ENCODE measurements at places on chromosomes 11 and 22. TPM values are rescaled to one million over a fixed set of nuclear protein-coding genes. Genes with fewer than 3 reads are reported as not detected.

GRCh38 chr11:34226210-34226609, 120.8 kb downstream of the NAT10 start:
- H3K27ac ChIP-seq: no peak overlapping the region
- H3K4me3 ChIP-seq: no peak overlapping the region
- DNase-seq: no peak
- peaks cover 13% of the 10 kb centered on the region for H3K4me1 ChIP-seq
- H3K36me3 ChIP-seq: no peaks in the 10 kb centered on the region

DNA sequence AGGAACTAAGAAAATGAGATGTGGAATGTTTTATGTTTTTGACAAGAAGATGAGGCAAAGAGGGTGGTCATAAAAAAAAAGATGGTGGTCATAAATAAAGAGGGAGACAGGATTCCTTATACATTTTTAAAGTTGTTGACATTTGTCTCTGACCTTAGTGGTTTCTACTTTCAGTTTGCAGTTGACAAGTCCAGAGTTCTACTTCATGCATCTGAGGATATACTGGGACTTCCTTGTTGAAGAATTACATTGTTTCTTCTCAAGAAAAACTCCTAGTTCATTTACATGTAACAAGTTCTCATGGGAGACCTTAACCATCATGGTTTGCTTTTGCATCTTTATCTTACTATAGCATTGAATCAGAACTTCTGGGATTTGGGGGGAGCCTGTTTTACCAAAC, 1.2 kb downstream of the OR6X1 start:
- H3K4me1 ChIP-seq: no peaks in the 10 kb centered on the region
- no peaks in the 10 kb centered on the region for H3K36me3 ChIP-seq

GRCh38 chr11:66866511-66866986, 9.7 kb downstream of the LRFN4 start:
- no peak for DNase-seq
- H3K4me3 ChIP-seq: no peak overlapping the region
- no peaks in the 10 kb centered on the region for H3K36me3 ChIP-seq
- no peak overlapping the region for H3K27ac ChIP-seq
- H3K27me3 ChIP-seq: no peaks in the 10 kb centered on the region

SLC5A1 gene
- polyA plus RNA-seq: 0.76 TPM
